Smooth muscle cell of the umbilical artery (primary cell): ENCODE measurements at places on chromosomes 16 and 17. TPM values are rescaled to one million over a fixed set of nuclear protein-coding genes. Genes with fewer than 3 reads are reported as not detected.

Gene NHERF2
- total RNA-seq = 19.0 and 24.5 TPM in 2 replicates

Gene TTLL6
- total RNA-seq = 0.18 and 1.2 TPM in 2 replicates

Gene NPIPB13
- total RNA-seq = 1.4 and 1.8 TPM in 2 replicates

Gene DNASE1L2
- total RNA-seq = 1.2 and 1.3 TPM in 2 replicates

Gene CDRT15L2
- total RNA-seq = not detected in 2 replicates
